ENCODE measurements at places on chromosomes 5 and 9. TPM values are rescaled to one million over a fixed set of nuclear protein-coding genes. Genes with fewer than 3 reads are reported as not detected.

TLX3 gene
- not detected for total RNA-seq

HTR4 gene
- not detected for total RNA-seq

TMEM174 gene
- total RNA-seq: not detected

SLC6A7 gene
- total RNA-seq: not detected

FOXD4L5 gene
- not detected for total RNA-seq

SCGB3A2 gene
- not detected for total RNA-seq

IL4 gene
- total RNA-seq: not detected

ITGA2 gene
- total RNA-seq: 10.5 TPM

SPATA31C1 gene
- not detected for total RNA-seq

DMRT3 gene
- not detected for total RNA-seq

PCDHGA9 gene
- 1.4 TPM for total RNA-seq

TRIP13 gene
- total RNA-seq: 6.1 TPM

PCDHA8 gene
- total RNA-seq: not detected

NMUR2 gene
- total RNA-seq: not detected

PRR7 gene
- total RNA-seq: 30.3 TPM

NR2F1 gene
- total RNA-seq: 85.9 TPM

RASGEF1C gene
- total RNA-seq: not detected

TICAM2 gene
- total RNA-seq: 1.8 TPM

All from cardiac atrium fibroblast (primary cell).